ENCODE measurements at places on chromosomes 3 and 15.

GRCh38 chr3:27426926-27427325 is 57.3 kb downstream of the SLC4A7 start:
- no peak for DNase-seq

DNA sequence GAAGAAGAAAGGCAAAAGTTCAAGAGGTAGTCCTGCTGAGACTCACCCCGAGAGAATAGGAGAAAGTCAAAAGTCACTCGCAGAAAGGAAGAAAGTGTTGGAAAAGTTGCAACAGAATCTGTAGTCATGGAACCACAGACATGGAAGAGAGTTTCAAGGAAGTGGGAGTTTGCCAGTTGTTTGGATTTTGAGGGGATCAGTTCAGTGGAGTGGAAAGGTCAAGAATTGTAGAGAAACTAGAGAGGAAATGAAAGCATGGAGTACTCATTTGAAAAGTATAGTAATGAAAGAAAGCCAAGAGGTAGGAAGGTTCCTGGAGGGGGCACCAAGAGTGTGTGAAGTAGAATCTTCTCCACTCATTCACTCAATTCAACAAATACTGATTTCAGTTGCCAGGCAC is 34.7 kb downstream of the SPTSSB start:
- DNase-seq, result no peak

GRCh38 chr3:124032311-124032880 is 40.5 kb upstream of the ROPN1 start:
- peak; percentile 74 for DNase-seq

GRCh38 chr15:101528108-101528916 is 38.8 kb upstream of the PCSK6 start:
- DNase-seq, result no peak

GRCh38 chr3:95923496-95924210 is 890.7 kb upstream of the EPHA6 start:
- DNase-seq, result no peak

GRCh38 chr3:129687586-129688125 is 81.2 kb upstream of the PLXND1 start:
- DNase-seq, result no peak

- no peak for DNase-seq
These were observed 211.7 kb upstream of the GADL1 start for GRCh38 chr3:31106204-31106603.

Measured in neural progenitor cell (in vitro differentiated cells).